ENCODE measurements at places on chromosomes 2 and 18.

GRCh38 chr2:186328838-186329237 lies 157.2 kb upstream of the ZC3H15 start:
- no peak for DNase-seq

DNA sequence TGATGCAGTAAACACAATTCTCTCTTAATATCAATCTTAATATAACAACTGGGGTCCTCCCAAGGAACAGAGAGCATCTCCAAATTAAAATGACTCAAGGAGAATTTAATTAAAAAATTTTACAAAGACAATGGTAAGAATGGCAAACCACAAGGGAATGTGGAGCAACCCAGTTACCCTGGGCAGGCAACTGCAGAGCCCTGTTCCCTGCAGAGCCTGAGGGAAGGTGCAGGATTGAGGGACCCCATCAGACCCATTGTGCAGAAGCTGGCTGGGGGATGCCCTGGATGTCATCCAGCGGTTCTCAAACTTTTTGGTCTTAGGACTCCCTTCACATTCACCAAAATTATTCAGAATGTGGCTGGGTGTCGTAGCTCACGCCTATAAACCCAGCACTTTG lies 262.8 kb downstream of the FBXO15 start:
- DNase-seq, result no peak

DNA sequence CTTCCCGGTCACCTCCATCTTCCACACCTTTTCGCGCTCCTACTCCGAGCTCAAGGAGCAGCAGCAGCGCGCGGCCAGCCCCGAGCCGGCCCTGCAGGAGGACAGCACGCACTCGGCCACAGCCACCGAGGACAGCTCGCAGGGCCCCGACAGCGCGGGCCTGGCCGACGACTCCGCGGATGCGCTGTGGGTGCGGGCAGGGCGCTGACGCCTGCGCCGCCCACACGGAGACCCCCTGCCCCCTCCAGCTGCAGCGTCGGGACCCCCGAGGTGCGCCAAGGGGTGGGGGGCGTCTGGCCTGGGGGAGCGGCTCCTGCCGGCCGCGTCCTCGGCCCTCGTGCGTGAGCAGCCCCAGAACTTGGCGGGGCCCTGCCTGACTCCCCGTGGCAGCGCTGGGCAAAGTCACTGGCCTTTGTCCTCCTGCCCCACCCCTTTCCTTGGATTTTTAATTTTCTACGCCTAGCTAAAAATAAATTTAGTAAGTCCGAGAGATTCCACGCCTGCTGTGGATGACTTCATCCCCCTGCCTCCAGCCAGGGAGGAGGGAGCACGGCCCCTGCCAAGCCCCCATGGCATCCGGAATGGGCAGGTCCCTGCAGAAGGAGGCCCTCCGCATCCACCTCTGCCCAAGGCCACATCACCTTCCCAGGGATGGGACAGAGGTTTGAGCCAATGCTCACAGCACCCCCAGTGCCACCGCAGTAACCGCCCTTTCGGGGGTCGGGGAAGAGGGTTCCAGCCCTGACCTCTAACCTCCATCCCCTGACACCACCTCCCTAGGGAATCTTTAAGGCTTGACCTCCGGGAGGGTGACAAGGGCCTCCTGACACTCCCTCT lies 51.6 kb downstream of the SLC66A2 start:
- DNase-seq, result no peak

DNA sequence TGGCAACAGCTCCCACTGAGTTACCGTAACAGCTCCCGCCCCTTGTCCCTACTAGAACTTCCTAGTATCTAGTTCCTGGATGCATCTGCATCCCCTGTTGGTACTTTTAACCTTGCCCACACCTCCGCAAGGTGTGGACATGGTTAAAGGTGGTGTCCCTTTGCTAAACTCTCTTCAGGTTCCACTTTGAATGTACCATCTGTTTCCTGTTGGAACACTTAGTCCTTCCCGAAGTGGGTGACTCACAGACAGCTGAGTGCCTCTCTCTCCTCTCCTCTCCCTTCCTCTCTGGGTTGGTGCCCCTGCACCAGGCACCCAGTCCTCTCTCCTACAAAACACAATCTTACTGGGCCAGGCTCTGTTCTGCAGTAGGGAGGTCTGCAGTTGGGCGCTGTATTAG lies 19.6 kb upstream of the REL start:
- no peak for DNase-seq

GRCh38 chr2:166518634-166519390 lies 24.8 kb upstream of the SCN7A start:
- DNase-seq, result no peak

DNA sequence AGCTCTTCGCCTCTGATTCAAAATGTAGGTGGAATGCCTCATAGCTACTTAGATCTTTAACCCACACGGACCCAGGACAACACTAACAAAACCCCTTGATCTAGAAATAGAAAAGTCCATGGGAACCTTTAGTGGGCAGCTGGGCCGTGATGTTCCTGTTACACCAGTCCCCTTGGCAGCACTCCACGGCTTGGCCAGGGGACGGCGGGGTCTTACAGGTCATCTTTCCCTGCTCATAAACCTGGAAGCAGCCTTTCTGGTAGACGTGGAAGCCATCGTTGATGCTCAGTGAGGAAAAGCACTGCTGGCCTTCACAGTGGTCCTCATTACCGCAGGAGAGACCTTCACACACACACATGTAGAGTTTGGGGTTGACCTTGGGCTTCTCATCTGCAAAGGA lies 95.9 kb downstream of the ACVR1 start:
- no peak for DNase-seq

- DNase-seq, result no peak
Observed at GRCh38 chr2:143946436-143947391, 573.2 kb downstream of the ZEB2 start.

DNA sequence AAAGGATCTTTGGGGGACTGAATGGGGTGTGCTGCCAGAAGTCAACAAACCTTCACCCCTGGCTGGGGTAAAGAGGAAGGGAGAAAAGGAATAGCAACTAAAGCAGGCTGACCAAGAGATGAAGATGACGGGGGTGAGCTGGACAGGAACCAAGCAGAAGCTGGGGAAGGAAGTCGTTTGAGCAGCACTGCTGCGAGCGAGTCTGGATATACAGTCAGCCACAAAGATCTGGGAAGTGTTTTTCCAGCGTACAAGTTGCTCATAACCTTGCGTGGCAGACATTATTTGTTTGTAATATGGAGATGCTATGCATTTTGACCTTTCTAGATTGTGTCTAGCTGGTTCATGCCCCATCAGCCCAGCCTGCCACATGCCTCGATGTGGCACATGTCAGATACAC lies 71.2 kb downstream of the EIF2AK3 start:
- DNase-seq, result no peak

DNA sequence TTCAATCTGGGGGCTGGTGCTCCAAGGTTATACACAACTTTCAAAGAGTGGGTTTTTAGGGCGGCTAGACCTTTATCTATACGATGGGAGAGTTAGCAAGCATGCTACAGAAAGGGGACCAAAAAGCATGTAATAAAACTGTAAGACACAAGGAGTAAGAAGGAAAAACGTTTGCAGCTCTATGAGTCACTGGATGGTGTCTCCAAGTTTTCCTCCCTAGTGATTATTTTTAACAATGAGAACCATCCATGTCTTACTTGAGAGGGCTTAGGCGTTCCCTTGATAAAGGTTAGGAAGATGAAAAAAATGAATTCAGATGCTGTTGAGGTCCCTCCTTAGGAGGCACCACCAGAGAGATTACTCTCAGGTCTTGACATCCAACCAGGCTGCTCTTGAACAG lies 75.9 kb downstream of the HRH4 start:
- no peak for DNase-seq

DNA sequence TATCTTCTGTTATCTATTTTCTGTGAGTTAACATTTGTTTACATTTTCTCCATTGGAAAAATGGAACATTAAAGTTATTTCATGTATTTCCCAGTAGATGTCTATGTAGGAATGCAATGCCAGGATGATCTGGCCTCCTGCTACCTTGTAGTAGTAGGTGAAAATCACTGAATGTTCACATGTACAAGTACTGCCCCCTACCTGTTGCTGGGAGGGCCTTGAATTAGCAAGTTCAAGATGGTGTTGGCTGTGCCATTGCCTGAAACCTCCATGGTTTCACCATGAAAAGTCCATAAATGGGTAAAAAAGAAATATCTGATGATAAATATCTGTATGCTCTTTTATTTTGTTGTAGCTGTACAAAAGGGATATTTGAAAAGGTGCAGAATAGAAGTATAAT lies 30.7 kb downstream of the XRCC5 start:
- no peak for DNase-seq

- DNase-seq, result no peak
Observed at GRCh38 chr18:46768166-46768921, 11.5 kb upstream of the ST8SIA5 start.

- no peak for DNase-seq
Observed at GRCh38 chr2:42560899-42561298, 7.5 kb upstream of the MTA3 start.

GRCh38 chr2:179613701-179614100 lies 247.7 kb downstream of the ZNF385B start:
- DNase-seq, result no peak

DNA sequence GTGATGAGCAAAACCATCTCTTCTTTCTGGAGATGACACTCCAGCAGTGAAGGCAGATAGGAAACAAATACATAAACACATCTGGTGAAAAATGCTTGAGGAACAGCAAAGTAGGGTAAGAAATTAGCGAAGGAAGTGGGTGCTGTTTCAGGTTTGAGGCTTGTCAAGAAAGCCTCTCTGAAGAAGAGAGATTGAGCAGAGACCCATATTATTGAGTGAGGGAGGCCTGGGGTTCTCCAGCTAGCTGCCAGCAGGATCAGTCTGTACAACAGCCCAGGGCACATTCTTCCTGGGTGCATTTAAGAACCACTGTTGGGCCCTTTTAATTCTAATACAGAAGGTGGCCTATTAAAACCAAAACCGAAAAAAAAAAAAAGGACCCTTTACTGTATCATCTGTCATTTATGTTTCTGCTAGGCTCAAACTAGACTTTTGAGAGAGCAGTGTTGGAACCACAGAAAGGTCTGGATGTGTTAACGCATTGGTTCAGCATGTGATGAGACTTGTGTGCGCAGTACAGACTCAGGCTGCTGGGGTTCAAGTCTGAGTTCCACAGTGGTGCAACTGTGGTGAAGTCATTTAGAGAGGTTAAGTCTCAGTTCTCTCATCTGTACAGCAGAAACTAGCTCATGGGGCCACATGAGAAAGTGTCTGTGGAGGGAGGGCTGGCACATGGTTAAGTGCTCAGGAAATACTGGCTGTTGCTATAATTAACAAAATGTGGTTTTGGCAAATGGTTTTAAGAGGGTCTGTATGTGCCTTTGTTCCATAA lies 28.9 kb downstream of the MGAT5 start:
- no peak for DNase-seq

DNA sequence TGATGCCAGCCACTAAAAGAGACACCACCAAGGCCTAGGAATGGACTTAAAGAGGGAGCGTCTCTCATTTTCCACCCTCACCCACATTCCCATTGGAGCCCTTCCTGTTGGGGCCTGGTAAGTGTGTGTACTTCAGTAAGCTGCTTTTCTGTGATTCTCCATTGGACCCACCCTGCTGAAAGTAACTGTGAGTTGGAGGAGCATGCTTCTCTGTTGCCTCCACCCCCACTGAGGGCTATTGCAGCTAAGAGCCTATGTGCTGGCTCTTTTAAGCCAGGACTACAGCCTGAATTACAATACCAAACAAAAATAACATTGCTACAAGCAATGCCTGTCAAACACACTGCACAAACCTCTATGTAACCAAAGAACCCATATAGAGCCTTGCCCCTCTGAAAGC lies 81.1 kb downstream of the TRABD2A start:
- DNase-seq, result no peak

- no peak for DNase-seq
Observed at GRCh38 chr2:64223055-64223454, 78.8 kb upstream of the PELI1 start.

- DNase-seq, result no peak
Observed at GRCh38 chr2:6845312-6845711, 20.4 kb downstream of the CMPK2 start.

DNA sequence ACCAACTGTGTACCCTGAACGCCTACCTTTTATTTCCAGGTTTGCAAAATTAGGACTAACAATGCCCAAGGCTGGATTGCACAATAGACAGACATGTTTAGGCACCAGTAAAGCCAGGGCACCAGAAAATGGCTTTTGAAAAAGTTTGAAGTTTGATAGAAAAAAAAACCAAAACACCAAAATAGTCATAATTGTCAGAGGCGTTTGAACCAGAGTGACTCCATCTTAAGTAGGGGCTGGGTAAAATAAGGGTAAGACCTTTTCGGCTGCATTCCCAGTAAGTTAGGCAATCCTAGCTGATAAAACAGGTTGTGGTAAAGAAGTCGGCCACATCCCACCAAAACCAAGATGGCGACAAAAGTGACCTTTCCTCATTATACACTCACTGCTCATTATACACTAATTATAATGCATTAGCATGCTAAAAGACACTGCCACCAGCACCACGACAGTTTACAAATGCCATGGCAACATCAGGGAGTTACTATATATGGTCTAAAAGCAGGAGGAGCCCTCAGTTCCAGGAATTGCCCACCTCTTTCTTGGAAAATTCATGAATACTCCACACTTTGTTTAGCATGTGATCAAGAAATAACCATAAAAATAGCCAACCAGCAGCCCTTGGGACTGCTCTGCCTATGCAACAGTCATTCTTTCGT lies 105.1 kb upstream of the MSH2 start:
- DNase-seq, result no peak

DNA sequence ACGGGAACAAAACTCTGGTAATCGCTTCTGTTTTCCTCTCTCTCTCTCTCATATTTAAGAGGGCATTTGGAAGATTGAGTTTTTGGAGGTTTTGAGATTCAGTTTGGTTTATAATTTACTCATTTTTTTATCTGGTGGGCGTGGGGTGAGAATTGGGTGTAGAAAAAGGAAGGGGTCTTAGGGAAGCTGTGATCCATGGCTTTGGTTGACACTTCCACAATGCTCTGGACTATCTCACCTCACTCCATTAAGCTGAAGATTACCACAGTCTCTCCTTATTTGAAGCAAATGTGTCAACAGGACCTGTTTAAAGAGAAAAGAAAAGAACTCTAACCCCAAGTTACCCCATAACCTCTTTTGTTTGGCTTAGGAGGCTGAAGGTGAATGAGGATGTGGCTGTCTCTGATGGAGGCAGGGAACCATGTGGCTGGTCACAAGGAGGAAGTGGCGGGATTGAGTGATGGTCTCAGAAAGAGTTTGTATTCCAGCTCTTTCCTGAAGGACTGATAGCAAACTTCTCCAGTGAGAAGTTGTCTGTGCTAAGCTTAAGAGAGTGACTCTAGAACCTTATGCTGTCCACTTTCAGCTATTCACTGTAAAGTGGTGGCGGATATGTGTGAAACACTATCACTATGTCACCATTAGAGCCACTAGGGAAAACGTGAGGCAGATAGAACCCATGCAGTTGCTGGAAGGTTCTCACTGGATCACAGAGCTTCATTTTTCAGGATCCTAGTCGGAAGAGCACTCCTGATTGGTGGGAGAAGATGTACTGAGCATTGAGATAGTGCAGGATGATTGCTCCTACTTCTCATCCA lies 934 bp downstream of the ZNF804A start:
- no peak for DNase-seq

GRCh38 chr2:28035163-28035690 lies 144.7 kb downstream of the BABAM2 start:
- no peak for DNase-seq
